ENCODE measurements at places on chromosomes 4 and X.

GRCh38 chrX:145816601-145817315 lies 871 bp upstream of the SLITRK2 start:
- no peak for DNase-seq

DNA sequence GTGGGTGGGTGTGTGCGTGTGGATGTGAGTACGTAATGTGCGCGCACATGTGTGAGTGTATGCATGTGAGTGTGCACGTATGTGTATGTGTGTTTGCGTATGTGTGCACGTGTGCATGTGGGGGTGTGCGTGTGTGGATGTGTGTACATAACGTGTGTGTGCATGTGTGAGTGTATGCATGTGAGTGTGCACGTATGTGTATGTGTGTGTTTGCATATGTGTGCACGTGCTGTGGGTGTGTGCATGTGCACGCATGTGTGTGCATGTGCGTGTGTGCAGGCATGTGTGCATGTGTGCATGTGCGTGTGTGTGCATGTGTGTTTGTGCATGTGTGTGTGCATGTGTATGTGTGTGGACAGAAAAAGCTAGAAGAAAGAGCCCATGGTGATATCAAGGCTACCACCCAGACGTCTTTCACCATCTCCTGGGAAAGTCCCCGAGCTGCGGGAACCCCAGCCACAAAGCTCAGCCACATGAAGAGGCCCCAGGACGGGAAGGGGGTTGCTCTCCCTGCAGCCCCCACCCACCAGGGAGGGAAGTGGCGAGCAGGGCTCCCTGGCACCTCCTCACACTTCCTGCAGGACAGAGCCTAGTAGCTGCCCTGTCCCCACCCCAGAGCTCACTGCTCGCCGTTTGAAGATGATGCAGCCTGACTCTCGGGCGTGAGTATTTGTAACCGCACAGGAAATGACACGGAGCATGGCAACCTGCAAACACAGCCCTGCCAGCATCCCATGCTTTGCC lies 108.3 kb downstream of the DCTD start:
- no peak for DNase-seq

- no peak for DNase-seq
These were observed 133.8 kb upstream of the LCORL start for GRCh38 chr4:18155067-18156041.

DNA sequence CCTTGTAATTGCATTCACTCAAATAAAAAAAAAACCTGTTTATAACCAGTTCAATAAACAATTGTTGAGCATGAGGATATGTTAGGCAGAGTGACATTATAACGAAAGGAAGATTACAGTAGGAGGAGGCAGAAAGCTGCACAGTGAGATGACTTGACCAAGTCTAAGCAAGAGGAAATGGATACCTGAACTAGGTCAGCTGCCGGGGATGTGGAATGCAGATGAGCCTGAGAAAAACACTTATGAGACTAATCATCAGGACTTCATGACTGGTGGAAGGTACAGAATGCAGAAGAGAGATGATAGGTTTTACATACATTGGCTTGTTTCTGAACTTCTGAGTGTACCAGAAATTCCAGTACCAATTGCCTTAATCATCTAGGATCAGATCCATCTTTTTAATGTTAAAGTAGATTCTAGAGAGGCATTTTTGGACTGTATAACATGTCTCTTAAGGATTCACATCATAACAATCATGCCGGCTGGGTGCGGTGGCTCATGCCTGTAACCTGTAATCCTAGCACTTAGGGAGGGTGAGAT lies 208.1 kb upstream of the PPP3CA start:
- DNase-seq, result no peak

DNA sequence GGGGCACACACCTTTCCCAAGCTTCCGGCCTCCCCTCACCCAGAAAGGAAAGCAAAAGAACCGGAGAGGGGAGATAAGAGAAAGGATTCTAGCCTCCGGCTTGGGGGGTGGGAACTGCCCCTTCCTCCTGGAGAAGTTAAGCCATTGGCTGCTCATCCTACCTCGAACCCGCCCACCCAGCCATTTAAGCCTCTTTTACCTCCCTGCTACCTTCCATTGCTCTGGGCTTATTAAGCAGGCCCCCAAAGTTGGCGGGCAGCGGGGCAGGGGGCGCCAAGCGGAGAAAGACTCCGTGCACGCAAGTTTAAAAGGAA lies 2.3 kb downstream of the MAML3 start:
- peak; percentile 93 for DNase-seq

DNA sequence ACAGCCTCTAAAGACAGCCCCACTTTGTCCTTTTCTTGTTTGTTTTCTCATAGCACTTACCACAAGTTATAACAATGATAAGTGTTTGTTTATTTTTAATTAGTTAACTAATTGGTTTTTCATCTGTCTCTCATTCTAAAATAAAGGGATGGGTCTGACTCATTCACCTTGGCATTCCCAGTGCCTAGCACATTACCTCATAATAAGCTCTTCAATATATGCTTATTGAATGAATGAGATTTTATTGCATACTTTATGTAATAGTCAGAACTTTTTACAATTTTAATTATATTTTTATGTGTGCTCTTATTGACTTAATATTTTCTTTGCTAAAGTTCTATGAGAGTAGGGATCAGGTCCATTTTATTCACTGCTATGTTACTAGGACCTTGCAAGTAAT lies 22.8 kb upstream of the PRKG2 start:
- DNase-seq, result no peak
